ENCODE measurements at places on chromosomes 2 and 18.

- DNase-seq, result no peak
Observed at GRCh38 chr2:168712053-168712452, 90.4 kb upstream of the NOSTRIN start.

- DNase-seq, result no peak
Observed at GRCh38 chr2:224958462-224958857, 83.8 kb downstream of the DOCK10 start.

DNA sequence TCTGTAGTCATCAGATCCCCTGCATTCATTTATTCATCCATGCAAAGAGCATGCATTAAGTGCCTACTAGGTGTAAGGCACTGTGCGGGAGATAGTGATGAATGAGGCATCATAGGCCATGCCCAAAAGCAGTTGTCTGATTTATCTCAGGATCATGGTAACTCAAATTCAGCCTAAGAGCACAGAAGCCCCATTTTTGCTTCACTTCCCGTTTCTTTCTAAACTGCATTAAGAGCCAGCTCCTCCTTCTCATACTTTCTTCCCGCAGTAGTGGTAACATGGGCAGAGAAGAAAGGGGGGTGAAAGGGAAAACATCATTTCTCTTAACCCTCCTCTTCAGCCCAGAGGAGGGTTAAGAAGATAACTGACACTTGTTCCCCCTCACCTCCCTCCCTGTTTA, 2.9 kb downstream of the GPR45 start:
- DNase-seq, result no peak

- no peak for DNase-seq
Observed at GRCh38 chr2:145927131-145927950, 1407.4 kb upstream of the ZEB2 start.

DNA sequence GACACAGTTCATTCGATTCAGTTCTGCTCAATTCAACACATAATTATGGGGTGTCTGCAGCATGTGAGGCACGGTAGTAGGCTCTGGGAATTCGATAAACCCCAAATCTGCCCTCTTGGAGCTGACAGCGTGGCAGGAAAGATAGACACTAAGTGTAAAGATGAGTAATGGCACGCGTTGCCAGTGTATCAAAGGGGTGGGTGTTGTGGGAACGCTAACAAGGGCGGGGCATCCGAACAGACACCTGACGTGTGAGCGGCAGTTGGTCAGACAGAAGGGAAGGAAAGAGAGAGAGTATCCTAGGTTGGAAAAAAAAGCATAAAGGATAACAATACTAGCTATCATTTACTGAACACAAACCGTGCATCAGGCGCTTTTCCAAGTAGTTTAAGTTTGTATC, 125.7 kb upstream of the HAAO start:
- DNase-seq, result no peak

Data from bronchial epithelial cell (primary cell).